Stimulated activated CD4-positive, alpha-beta T cell treated with anti-CD3 and anti-CD28 coated beads, TNF-alpha, amount 100 ng/mL, for 24 hours (primary cell): ENCODE measurements at places on chromosomes 11 and 22.

DNA sequence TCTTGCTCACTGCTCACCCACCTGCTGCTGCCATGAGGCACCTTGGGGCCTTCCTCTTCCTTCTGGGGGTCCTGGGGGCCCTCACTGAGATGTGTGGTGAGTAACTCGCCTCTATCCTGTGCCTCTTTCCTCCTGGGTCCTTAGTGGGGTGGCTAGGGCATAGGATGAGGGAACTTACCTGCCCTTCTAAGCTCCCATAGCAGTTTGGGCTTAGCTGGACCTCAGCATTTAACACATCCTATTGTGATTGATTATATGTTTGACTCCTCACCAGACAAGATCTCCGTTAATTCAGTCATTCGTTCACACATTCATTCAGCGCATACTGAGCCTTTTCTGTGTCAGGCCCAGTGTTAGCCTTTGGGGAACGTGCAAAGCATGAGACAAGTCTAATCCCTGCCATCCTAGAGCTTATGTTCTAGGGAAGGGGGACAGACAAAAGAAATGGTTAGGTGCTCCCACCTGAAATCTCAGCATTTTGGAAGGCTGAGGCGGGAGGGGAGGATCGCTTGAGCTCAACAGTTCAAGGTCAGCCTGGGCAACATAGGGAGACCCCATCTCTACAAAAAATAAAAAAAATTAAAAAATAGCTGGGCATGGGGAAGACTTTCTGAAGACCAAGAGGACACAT lies 441 bp downstream of the TCN2 start:
- DNase-seq = no peak

DNA sequence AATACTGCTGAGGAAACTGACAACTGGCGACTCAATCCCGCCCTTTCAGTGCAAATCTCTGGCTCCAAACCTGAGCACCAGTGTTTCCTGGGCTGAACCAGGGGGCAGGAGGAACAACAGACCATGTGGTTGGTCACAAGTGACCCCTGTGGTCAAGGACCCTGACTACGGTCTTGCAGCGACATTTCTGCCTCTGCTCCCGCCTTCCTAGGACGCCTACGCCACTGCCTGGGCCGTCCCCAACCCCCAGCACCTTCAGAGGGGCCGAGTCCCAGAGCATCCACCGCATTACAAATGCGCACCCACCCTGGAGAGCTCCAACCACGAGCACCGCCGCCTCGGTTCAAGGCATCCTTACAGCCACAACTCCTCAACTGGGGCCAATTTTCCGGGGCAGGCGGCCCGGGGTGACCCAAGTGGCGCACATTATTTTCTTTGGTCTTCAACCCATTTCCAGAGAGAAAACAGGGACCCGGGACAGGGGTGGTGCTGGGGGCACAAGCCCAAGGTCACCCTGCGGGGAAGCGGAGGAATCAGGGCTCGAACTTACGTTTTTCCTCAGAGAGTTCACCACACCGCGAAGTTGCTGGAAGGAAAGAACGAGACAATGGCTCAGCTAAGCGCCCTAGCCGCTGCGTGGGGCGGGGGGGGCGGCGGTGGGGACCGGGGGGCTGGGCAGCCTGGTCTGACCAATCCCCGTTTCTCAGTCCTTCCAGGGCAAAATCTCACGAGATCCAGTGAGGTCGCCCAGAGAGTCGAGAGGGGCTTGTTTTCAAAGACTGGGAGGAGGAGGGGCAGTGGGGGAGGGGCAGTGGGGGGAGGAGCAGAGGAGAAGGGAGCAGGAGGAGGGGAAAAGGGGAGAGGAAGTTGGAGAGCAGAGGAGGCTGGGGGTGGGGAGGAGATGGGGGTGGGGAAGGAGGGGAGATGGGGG lies 1.8 kb downstream of the PRAME start:
- DNase-seq = no peak

DNA sequence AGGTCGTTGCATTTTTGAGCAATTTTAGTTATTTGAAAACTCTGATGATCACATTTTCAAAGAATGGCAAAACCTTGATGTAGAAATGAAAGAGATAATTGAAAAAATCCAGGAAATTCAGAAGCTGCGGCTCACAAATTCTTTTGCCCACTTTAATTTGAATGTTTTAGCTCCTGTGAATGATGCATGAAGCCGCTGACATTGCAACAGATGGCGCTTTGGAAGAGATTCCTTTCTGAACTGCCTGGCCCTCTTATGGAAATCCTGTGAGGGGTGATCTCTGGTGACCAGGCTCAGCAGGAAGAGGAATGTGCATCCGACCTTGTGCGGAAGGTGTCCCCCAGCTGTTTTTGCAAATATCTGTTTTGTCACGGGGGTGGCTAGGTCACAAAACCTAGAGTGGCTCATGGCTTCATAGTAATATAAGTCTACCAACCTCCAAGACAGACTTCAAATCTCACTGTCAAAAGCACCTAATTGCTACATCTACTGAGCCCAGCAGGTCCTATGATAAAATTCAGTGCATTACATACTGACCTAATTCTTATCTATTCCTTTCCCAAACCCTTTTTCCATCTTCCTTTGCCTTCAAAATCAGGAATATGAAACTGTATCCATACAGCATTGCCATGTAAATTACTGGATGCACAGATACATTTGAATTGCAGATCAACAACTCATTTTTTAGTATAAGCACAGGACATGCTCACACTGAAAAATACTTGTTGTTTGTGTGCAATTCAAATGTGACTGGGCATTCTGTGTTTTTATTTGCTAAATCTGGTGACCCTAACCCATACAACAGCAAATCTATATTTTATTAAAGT lies 412.7 kb downstream of the ETS1 start:
- DNase-seq = no peak

- no peak for DNase-seq
Measured at GRCh38 chr11:60858731-60859464, 3.1 kb upstream of the PTGDR2 start.

GRCh38 chr11:134861490-134862104 lies 449.6 kb upstream of the B3GAT1 start:
- DNase-seq = no peak

- no peak for DNase-seq
Measured at GRCh38 chr11:71404209-71404608, 44.0 kb downstream of the DHCR7 start.

- no peak for DNase-seq
Measured at GRCh38 chr22:48800886-48801607, 1026.6 kb downstream of the BRD1 start.

DNA sequence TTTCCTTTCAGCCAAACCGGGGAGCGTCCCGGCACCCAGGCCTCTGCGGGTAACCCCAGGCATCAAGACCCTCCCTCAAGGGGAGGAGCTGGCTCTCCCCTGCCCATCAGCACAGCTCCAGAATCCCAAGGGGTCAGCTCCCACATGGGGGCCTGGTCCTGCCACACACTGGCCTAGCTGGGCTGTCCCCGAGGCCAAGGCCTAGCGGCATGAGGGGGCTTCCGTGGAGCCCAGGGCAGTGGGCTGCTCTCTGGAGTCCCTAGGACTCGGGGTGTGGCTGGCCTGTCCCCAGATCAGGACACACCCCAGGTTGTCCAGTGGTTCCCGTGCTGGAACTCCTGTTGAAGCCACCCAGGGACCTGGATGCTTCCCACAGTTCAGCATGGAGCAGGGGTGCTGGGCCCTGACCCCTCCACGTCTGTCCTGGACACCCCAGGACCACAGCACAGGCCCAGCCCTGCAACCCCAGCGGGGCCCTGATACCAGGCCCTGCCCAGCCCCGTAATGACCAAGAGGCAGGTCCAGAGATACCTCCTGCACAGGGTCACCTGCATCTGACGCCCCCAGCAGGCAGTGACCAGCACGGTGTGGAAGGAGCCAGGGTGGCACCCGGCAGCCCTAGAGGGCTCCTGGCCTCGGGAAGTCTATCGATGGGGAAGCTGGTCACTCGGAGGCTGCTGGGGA lies 5.5 kb downstream of the HRAS start:
- DNase-seq = no peak

DNA sequence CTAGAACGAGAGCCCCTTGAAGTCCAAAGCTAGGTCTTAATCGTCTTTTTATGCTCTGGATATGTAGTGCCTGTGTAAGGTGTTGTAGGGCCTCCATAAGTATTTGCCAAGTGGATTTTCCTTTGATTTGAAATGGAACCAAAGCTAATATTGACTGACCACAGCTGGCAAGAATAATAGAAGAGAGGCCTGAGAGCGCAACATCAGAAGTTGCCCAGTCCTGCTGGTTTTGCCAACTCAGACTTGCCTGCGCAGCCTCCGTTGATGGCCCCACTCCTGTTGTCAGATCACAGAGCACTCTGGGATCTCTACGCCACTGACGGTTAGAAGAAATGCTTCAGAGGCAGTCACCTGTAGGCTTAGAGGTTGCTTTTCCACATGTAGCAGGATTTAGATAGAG lies 251.2 kb downstream of the TENM4 start:
- DNase-seq = no peak
